ENCODE measurements at places on chromosomes 3 and 15.

DNA sequence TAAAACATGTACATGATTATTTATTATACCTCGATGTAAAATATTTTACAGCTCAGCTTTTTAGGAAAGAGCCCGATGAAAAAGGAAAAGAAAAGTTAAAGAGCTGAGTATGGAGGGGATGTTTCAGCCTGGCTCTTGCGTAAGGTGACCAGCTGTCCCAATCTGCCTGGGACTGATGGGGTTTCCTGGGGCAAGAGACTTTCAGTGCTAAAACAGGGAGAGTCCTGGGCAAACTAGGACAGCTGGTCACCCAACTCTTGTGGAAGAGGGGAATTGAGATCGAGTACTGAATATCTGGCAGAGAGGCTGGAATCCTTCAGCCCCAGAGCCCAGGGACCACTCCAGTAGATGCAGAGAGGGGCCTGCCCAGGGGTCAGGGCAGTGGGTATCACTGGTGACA, 21.0 kb downstream of the DUOX2 start:
- no peak for DNase-seq

DNA sequence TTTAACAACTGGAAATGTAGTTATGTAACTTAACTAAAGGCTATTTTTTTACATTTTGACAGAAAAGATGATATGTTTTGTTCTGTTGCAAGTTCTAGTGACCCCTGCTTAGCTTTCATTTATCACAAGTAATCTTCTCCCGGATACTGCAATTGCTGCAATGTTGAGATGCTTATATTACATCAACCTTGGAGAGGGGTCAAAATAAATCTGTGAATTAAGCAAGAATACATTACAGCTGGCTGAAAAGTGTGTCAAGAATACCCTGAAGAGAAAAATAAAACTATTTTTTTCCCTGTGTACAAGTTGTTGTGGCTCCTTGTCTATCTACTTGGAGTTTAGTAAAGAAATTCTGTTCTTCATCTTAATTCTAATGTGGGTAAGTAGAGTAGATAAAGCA, 232.1 kb upstream of the GOLIM4 start:
- DNase-seq: no peak

DNA sequence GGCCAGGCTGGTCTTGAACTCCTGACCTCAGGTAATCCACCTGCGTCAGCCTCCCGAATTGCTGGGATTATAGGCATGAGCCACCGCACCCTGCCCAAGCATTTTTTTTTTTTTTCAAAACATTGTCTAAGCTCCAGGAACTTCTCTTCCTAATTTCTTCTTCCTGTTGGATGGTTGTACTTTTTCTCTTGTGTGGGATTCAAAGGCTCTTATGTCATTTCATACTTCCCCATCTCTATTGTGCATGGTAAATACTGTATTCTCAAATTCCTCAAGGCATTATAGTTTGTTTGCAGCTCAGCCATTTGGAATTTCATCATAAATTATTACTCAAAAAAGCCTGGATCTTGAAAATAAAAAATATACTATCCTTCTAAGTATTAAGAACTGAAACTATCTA, 199.1 kb upstream of the GADL1 start:
- no peak for DNase-seq

DNA sequence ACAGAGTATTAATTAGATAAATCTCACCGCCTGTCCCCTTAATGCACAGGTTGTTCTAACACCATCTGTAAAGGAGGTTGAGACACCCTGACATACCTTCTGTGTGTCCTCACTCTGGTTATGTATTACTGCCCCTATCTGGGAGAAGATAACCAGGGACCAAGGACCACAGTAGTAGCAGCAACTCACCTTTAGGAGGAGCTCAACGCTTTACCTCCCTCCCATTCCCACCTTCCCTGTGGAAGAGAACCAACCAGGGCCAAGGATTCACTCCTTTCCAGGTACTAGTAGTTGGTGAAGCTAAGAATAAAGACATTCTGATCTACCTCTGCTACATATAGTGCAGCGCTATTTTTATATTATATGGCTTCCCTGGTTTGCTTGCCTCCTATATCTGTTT, 232.6 kb downstream of the MEX3B start:
- DNase-seq: no peak

- DNase-seq: peak; percentile 10
Observed at GRCh38 chr3:127675651-127676391, 3.1 kb downstream of the ABTB1 start.

GRCh38 chr3:29057326-29057725, 223.5 kb upstream of the RBMS3 start:
- no peak for DNase-seq

DNA sequence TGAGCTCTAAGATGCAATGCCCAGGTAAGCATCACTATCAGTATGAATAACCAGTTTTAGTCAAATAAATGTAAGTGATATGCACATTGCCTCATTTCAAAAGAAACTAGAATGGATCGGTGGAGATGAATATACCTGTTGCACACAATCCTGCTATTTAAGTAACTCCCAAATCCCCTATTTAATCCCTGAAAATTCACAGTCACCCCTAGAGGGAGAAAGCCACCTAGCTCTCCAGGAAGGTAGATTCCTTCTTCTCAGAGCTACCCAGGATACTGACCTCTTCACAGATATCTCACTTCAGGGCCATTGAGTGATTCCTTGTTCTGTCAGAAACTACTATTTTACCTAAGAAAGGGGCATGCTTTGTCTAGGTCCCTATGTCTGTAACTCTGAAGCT, 11.7 kb downstream of the LSAMP start:
- DNase-seq: no peak

GRCh38 chr3:106969596-106969995, 407.6 kb upstream of the CCDC54 start:
- no peak for DNase-seq

DNA sequence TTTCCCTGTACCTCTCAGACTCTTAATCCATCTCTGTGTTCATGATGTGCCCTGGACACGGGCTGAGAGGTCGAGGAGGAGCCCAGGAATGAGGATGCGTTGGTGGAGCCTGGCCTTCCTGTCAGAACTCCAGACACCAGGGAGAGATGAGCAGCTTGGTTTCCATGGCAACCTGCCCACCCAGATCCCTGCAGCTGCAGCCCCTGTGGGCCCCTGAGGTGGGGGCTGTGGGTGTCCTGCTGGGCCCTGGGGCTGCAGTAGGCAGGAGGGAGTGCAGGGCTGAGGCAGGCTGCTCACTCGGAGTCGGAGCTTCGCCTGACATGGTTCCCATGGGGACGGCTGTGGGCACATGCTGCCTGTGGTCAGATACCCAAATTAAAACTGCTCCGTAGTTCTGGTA, 7.7 kb upstream of the SCN10A start:
- no peak for DNase-seq

- DNase-seq: no peak
Observed at GRCh38 chr3:49401766-49402165, 10.0 kb downstream of the RHOA start.

DNA sequence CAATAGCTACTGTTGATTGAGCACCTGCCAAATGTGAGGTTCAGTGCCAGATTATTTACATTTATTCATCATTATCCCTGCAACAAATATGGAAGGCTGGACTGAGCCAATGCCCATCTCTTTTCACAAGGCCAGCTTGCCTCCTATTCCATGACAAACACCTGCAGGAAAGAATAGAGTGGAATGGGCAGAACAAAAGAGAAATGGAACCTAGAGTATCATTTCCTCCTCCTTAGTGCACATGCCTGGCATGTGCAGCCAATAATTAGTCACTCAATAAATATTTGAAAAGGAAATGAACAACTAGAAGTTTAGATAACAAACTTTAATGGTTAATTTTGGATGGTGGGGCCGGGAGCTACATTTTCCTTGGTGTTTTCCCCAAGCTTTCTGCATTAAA, 61.4 kb upstream of the MYRIP start:
- DNase-seq: no peak

- DNase-seq: no peak
Observed at GRCh38 chr15:75235051-75235673, 23.0 kb upstream of the GOLGA6C start.

- DNase-seq: no peak
Observed at GRCh38 chr3:20990896-20991295, 760.1 kb downstream of the ZNF385D start.

GRCh38 chr3:146033950-146034349, 127.0 kb downstream of the PLOD2 start:
- DNase-seq: no peak

- DNase-seq: no peak
Observed at GRCh38 chr15:66359740-66360139, 3.3 kb upstream of the TIPIN start.

DNA sequence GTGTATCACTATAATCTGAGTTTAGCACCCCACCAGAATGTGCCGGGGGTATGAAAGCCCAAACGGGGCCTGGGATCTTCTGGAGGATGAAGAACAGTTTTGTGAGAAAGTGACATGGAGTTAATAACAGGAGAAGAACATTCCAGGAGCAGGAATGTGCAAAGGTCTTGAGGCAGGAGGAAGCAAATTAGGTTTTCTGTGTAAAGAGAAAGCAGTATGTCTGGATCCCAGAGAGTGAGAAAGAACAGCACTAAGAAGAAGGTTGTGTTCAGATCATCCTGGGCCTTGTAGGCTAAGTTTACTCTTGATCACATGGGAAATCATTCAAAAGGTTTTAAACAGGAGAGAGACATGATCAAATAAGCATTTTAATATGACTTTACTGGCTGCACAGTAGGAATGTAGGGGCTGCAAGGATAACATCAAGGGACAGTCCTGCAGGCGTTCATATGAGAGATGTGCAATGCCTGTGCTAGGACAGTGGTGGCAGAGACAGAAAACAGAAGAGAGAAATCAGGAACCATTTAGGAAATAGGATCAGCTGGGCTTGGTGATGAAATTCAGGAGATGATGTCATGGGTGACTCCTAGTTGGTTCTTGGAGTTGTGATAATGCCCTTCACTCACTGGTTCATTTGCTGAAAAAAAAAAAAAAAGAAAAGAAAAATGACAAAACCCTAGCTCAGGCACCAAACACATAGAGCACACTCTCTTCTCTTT, 113.5 kb downstream of the TNIK start:
- no peak for DNase-seq

GRCh38 chr15:101526442-101526841, 36.9 kb upstream of the PCSK6 start:
- no peak for DNase-seq

DNA sequence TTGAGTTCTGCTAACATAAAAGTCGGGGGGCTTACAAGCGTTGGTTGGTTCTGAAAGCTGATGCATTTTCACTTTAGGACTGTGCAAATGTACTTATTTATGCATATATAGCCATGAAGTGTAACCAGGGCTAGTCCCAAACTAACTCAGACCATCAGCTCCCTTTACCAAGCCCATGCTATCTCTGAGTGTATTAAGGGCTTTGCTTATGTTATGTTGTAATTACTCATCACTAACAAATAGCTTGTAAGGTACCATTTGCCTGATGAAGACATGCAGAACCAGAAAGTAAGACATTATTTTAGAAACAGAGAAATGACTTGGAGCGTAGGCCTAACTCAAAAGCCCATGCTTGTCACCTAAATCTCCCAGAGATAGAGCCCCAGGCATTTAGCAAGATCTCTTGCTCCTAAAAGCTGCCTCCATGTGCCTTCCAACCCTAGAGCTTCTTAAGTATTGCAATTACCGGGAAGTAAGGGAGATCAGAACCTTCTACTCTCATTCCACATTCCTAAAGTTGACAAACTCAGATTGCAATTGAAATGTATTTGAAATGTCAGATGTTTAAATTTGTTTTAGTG, 362.9 kb upstream of the RBMS3 start:
- no peak for DNase-seq

- no peak for DNase-seq
Observed at GRCh38 chr3:194158942-194159439, 23.0 kb downstream of the HES1 start.

- DNase-seq: no peak
Observed at GRCh38 chr15:77533578-77534430, 98.9 kb downstream of the LINGO1 start.

GRCh38 chr3:190811775-190812480, 50.6 kb downstream of the GMNC start:
- no peak for DNase-seq

- DNase-seq: no peak
Observed at GRCh38 chr3:31891876-31892455, 89.1 kb downstream of the OSBPL10 start.

DNA sequence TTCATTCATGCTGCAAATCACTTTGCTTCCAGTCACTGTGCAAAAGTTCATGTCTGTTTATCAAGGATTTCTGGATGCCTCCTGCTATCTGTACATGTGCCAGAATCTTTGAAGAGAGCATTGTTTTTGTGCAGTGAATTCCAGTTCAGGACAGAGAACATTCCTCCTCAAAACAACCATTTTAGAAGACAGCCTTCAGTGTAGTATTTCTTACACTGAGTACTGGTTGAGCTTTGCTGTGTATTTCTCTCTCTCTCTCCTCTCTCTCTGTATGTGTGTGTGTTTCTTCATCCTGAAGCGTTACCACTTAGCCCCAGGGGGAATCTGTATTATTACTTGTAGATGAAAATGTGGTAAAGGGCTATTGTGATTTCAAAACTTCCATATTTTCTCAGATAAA, 123.8 kb upstream of the CHL1 start:
- DNase-seq: no peak

DNA sequence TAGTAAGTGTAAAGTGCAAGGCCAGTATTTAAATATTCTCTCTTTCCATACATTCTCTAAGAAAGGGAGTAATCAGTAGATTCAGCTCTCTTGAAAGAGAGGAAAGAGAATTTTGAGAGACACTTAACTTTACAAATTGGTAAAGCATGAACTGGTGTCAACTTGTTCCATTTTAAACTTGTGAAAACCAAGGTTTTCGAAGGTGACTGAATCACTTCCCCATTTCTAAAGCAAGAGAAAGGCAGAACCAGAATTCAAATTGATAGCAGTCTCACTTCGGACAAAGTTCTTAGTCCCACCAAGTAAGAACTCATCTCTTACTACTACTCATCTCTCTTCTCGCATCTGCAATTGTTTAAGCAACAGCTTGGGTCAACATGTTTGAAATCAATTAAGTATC, 22.4 kb downstream of the TJP1 start:
- DNase-seq: no peak

GRCh38 chr3:169350228-169350627, 313.3 kb downstream of the MECOM start:
- no peak for DNase-seq

GRCh38 chr3:115699706-115700105, 76.4 kb downstream of the GAP43 start:
- DNase-seq: no peak

GRCh38 chr15:48617619-48618018, 27.9 kb downstream of the FBN1 start:
- DNase-seq: no peak

GRCh38 chr3:141178551-141178950, 53.1 kb upstream of the PXYLP1 start:
- DNase-seq: no peak

DNA sequence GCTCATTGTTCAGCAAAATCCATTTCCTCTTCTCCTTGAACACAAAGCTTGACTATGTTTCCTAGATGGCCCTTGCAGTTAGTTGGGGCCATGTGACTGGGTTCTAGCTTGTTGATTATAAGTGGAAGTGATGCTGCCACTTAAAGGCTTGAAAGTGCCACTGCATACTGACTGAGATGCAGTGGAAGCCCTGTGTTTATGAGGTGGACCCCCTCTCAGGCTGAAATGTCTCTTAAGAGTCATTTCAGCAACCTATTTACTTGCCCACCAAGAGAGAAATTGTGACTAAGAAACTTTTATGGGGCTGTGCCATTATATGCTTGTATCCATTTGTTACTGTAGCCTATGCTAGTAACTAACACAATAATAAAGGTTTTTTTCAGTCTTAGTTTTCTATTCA, 8.4 kb upstream of the ANP32A start:
- no peak for DNase-seq

Measured in activated T-cell treated with anti-CD3 and anti-CD28 coated beads, Interleukin-2, amount 50 U/mL, for 48 hours (primary cell).